NCI-H1930 (cell line): ENCODE measurements at places on chromosomes 7 and 10.
A peak's percentile ranks its signal among the peaks of the same experiment; 100 is the strongest.

GRCh38 chr7:96495751-96496216 is 173.9 kb upstream of the SLC25A13 start:
- DNase-seq = peak; percentile 90

DNA sequence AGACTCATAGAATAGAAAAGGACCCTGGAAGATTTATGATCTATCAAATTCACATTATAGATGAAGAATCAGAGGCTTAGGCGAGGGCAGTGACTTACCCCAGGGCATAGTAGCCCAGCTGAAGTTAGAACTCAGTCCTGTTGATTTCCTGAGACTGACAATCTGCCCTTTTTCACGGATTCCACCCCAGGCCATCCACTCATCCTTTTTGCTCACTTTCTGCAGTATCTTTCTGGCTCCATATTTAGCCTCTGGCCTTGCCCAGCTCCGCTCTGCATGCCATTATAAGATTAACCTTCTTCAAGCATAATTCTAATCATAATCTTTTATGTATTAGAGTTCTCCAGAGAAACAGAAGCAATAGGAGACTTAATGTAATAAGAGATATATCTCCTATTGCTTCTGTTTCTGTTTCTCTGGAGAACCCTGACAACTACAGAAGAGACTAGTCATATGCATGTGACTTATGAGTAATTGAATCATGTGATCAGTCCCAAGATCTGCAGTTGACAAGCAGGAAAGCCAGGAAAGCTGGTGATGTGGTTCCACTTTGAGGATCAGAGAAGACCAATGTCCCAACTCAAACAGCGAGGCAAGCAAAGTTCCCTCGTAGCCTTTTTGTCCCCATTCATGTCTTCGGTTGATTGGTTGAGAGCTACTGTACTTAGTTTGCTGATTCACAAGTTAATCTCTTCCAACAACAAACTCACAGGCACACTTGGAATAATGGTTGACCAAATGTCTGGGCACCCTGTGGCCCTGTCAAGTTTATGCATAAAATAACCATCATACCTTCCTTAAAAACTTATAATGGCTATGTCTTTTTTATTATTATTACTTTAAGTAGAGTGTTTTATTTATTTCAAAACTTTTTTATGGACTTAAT is 412.1 kb downstream of the SUGCT start:
- no peak for DNase-seq

DNA sequence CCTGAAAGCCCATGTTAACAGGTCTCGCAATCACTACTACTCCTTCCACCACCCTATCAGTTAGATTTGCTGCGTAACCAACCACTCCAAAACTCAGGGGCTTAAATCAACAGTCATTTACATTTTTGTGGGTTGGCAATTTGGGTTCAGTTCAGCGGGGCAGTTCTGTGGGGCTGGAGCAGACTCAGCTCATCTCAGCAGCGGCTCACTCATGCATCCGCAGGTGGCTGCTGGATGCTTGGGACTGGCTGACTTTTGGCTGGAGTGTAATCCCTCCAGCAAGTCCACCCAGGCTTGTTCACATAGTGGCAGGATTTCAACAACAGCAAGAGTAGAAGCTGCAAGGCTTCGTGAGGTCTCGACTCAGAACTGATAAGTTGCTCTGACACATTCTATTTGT is 79.2 kb downstream of the NEUROD6 start:
- DNase-seq = no peak

GRCh38 chr10:103416436-103417147 is 20.2 kb downstream of the PDCD11 start:
- no peak for DNase-seq

GRCh38 chr7:5636914-5637313 is 144.5 kb downstream of the RNF216 start:
- DNase-seq = no peak

- no peak for DNase-seq
Measured at GRCh38 chr7:31465285-31465684, 48.6 kb upstream of the ITPRID1 start.

DNA sequence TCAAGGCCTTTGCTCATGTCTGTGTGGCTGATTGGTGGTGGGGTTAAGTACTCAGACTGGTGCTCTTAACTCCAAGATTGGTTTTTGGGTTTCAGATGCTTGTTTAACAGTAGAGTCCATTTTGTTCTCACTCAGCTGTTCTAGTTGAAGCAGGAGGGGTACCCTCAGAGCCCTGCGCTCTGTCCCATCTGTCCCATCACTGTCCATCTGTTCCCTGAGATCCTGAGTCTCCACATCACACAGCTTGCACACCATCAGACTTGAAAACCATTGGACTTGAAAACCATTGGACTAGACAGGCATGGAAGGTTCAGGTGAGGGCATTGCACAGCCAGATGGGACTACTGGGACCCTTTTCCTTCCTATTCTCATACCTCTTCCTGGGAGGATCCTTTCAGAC is 39.3 kb downstream of the TMEM178B start:
- DNase-seq = no peak

- no peak for DNase-seq
Measured at GRCh38 chr7:67661-68395, 124.5 kb upstream of the FAM20C start.

- DNase-seq = no peak
Measured at GRCh38 chr7:46945328-46945727, 636.6 kb downstream of the TNS3 start.

DNA sequence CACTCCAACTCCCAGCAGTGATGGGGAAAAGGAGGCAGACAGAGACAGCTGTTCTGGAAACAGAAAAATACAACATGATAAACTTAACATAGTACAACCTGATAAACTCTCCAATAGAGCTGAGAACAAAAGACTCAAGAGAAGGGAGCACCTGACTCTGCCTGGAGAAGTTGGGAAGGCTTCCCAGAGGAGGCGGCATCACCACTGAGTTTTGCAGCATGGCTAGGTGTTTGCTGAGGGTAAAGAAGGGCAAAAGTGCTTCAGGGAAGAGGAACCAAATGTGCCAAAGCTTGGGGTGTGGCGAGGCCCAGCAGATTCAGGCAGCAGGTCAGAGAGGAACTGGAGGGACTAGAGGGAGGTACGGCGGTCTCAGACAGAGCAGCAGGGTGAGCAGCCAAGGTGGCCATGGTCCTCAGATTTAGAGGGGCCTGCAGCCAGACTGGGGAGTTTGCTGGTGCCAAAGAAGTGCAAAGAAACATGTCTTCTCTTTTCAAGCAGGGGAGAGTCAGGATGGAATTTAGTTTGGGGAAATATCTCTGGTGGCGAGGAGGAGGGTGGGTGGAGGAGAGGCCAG is 119.9 kb upstream of the BTBD16 start:
- no peak for DNase-seq

DNA sequence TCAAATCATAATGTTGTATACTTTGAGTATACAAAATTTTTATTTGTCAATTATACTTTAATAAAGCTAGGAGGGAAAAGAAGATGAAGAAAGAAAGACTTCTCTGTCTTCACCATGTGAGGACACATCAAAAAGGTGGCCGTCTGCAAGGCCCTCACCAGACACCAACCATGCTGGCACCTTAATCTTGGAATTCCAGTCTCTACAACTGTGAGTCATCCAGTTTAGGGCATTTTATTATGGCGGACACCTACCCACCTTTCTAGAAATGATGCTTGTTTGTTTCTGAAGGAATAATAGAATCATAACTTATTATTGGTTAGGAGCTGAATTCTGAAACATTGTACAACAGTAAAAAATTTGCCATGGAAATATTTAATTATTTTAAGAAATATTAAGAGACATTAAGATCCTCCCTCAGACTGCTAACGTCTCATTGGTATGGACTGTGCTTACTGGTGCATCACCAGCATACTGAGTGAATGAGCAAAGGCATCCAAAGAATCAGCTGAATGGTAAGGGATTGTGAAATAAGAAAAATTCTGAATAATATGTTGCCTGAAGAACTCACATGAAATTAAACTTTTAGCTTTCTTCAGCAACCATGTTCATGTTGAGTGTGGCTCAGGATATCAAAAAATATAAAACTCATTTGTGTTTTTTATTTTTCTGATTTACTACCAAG is 536.6 kb downstream of the HTR7 start:
- no peak for DNase-seq

DNA sequence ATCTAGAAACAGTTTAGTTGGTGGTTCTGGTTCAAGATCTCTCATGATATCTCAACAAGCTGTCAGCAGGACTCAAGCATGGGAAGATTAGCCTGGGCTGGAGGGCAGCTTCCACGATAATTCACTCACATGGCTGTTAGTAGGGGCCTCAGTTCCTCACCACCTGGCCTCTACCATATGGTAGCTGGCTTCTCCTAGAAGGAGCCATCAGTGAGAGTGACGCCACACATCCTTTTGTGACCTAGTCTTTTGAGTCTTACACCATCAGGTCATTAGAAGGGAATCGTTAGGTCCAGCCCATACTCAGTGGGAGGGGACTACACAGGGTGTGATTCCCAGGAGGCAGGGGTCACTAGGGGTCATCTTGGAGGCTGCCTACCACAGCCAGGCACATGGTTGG is 239.3 kb upstream of the PLPP4 start:
- DNase-seq = no peak

DNA sequence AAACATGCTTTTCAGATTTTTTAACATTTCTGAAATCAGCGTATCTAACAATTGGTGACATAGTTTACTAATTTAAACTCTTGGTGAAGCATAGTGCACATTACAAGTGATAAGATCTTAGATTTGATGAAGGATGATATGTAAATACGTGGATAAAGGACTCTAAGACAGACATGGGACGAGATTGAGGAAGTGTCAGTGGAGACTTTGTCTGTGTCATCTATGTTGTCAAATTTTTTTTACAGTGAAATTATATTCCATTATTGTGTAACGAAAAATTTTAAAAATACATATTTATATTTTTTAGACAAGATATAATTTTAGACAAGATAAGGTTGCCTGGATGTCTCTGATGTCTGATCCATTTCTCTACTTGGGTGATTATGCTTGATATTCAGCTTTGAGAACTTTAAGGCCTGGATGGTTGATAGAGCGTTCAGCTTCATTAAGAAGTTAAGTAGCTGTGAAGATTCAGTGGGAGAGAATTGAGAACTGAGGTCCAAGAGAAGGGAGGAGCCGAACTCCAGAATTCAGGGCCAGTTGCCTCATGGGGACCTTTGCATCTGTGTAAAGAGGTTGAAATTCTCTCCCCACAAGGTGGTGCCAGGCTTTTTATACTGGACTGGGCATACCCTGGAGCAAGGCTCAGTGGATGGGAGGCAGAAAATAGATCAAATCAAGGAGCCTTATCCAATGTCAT is 62.7 kb downstream of the KAT6B start:
- DNase-seq = no peak

DNA sequence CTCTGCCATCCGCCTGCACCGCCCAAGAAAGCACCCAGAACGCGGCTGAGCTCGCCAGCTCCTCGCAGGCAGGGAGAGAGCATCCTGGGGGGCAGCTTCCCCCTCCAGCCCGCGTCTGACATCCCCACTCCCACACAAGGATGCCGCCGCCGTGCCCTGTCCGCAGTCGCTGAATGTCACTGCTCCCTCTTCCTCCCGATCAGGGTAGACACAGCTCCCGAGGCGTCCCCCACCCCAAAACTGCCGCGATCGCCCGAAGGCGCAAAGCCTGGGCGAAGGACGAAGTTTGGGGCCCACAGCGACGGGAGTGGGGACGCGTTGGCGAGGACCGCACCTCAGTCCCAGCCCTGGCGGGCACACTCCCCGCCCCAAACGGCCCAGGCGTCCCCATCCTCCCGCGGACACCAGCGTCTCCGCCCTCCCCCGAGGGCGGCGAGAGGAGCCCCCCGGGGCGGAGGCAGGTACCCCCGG is 1.5 kb upstream of the KAT6B start:
- no peak for DNase-seq

- no peak for DNase-seq
Measured at GRCh38 chr7:44098092-44099068, 5.8 kb upstream of the AEBP1 start.

DNA sequence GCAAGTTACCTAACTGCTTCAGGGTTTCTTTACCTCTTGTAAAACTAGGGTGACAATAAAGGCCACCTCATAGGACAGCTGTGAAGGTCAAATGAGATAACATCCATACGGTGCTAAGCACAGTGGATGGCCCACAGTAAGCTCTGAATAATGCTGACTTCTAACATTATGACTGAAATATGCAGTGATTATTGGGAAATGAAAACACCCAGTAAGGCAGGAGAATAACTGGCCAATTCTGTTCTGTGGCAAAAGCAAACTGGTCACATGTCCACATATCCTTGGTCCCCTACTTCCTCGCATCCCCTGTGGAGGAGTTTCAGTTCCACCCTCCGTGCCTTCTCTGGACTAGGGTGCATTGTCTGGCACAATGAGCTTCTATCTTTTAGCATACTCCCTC is 1.4 kb downstream of the CUBN start:
- DNase-seq = no peak
